ENCODE measurements at places on chromosomes 12 and 14.
A peak's percentile ranks its signal among the peaks of the same experiment; 100 is the strongest.

DNA sequence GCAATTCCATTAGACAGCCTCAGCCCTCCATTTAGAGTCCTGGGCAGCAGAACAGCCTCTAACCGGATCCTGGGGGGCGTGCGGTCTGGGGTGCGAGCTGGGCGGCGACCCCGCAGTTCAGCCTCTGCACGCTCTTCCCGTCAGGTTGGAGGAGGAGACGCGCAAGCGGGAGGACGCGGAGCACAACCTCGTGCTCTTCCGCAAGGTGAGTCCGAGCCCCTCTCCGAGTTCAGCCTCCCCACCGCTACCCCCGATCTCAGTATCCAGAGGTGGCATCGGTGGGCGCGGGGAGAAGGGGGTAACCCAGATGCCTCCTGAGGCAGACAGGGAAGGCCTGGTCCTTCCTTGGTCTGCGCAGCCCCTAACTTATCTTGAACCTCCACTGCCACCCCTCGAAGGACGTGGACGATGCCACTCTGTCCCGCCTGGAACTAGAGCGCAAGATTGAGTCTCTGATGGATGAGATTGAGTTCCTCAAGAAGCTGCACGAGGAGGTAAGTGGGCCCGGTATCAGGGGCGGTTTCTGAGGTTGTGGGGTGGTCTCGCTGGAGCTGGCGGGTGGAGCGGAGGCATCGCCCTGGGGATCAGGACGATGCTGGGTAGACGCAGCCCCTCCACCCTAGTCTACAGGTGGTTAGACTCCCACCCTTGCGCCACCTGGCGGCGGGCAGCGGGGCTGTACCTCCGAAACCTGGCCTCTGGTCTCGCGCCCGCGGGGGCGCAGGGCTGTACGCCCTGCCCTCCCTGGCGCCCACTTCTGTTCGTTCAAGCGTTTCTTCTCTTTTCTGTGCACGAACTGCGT lies 1.3 kb downstream of the PRPH start:
- peak; percentile 71 for DNase-seq

DNA sequence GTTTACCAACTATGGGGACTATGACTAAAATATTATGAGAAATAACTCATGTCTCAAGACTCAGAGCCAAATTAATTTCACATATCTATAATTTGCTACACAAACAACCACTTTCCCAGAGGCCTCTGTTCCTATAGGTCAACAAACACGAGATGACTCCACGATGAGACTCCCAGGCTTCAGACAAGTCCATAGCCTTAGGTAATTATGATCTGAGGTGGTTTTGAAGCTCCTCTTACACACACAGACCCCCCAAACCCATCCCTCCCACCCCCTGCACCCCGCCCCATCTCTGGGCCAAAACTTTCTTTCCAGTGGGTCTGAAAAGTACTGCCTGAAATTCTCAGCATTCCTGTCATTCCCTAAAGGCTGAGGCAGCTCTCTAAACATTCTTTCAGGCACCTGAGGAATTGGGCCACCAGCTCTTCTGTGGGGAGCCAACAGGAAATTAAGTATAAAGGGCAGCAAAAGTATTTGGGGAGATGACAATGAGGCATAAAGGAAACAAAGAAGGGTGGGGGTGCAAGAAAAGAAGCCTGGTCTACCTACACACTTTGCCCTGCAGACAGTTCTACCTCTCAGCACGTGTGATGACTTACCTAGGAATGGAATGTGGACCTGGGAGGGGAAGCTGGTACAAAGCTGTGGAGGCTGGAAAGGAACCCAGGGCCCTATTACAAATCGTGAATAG lies 143.6 kb downstream of the PAWR start:
- no peak for DNase-seq

- DNase-seq: no peak
Measured at GRCh38 chr12:130480887-130481286, 143.2 kb downstream of the PIWIL1 start.

GRCh38 chr14:103731916-103732867 lies 16.6 kb downstream of the ZFYVE21 start:
- no peak for DNase-seq

GRCh38 chr14:69963966-69964365 lies 84.8 kb downstream of the SMOC1 start:
- DNase-seq: no peak

DNA sequence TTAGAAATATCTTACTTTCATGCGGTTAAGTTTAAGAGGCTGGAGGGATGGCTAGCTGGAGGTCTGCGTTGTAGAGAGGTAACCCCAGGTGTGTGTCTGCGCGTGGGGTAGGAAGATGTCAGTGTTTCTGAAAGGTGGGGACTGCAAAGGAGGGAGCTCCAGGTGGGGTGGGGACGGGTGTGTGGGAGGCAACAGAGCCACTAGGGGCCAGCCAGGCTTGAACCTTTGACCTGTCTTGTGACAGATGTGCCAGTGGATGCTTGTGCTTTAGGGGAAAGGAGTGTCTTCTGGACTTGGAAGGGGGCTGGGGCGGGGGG lies 841 bp downstream of the GLI1 start:
- DNase-seq: no peak

GRCh38 chr14:66944872-66945271 lies 244.4 kb upstream of the GARIN2 start:
- DNase-seq: no peak

All from stimulated activated naive CD8-positive, alpha-beta T cell treated with anti-CD3 and anti-CD28 coated beads, Interleukin-15, amount 100 ng/mL, for 72 hours (primary cell).